Activated naive CD4-positive, alpha-beta T cell (primary cell): ENCODE measurements at places on chromosomes 12 and 14.

DNA sequence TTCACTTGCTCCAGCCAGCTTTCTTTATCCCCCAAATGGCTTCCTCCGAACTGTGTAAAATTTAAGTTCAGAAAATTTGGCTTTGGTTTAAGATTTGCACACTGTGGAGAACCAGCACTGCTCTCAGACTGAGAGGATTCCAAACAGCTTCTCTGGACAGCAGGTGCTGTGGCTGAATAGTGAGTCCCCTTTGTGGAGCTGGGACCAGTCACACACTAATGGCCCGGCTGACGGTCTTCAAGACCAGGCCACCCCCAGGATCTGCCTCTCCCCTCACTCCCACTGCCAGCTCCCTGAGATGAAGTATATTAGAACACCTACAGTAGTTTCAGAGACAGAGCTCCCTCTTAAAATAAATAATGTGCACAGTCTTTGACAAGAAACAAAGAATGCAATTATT, 267.3 kb downstream of the BCAT1 start:
- no peak for DNase-seq

- DNase-seq, result no peak
Measured at GRCh38 chr12:84073401-84073800, 839.2 kb downstream of the SLC6A15 start.

DNA sequence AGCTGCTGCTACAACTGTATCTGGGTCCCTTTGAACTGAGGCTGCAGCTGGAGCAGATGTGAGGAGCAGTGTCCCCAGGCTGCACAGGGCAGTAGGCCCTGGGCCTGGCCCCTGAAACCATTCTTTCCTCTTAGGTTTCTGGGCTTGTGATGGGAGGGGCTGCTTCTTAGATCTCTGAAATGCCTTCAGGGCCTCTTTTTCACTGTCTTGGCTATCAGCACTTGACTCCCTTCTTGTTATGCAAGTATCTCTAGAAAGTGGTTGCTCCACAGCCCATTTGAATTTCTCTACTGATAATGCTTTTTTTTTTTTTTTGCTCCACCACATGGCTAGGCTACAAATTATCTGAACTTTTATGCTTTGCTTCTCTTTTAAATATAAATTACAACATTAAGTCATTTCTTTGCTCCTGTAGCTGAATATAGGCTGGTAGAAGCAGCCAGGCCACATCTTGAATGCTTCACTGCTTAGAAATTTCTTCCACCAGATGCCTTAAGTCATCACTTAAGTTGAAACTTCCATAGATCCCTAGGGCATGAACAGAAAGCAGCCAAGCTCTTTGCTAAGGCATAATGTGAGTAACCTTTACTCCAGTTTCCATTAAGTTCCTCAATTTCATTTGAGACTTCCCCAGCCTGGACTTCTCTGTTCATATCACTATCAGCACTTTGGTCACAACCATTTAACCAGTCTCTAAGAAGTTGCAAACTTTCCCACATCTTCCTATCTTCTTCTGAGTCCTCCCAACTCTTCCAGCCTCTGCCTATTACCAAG, 41.1 kb downstream of the ACSM4 start:
- no peak for DNase-seq

DNA sequence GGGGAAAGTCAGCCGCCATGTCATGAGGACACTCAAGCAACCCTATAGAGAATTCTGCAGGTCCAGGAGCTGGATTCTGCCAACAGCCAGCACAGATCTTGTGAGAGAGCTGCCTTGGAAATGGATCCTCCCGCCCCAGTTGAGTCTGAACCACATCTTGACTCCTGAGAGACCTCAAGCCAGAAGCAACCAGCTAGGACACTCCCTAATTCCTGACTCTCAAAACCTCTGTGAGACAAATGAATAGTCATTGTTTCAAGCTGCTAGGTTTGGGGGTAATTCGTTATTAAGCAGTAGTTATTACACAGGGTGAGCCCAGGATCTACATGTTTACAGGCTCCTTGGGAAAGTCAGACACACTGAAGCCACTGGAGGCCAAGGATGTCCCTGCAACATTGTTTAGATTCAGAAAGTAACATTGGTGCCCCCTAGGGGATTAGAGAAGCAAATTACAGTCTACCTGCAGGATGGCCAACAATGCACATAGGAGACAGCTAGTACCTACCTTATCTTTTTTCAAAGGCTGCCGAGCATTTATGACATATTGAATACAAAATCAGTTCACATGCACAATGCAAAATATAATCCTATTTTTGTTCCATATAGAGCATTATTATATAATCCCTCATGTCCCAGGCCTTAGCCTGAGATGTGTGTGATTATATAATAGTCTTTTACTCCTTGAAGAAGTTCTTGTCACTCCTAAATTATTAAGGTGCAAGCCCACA, 57.9 kb upstream of the FICD start:
- DNase-seq, result no peak

GRCh38 chr14:41950428-41951151, 343.9 kb downstream of the LRFN5 start:
- no peak for DNase-seq

- DNase-seq, result no peak
Measured at GRCh38 chr14:96821501-96821900, 24.3 kb downstream of the VRK1 start.

- DNase-seq, result no peak
Measured at GRCh38 chr14:53952533-53952932, 4.1 kb downstream of the BMP4 start.

DNA sequence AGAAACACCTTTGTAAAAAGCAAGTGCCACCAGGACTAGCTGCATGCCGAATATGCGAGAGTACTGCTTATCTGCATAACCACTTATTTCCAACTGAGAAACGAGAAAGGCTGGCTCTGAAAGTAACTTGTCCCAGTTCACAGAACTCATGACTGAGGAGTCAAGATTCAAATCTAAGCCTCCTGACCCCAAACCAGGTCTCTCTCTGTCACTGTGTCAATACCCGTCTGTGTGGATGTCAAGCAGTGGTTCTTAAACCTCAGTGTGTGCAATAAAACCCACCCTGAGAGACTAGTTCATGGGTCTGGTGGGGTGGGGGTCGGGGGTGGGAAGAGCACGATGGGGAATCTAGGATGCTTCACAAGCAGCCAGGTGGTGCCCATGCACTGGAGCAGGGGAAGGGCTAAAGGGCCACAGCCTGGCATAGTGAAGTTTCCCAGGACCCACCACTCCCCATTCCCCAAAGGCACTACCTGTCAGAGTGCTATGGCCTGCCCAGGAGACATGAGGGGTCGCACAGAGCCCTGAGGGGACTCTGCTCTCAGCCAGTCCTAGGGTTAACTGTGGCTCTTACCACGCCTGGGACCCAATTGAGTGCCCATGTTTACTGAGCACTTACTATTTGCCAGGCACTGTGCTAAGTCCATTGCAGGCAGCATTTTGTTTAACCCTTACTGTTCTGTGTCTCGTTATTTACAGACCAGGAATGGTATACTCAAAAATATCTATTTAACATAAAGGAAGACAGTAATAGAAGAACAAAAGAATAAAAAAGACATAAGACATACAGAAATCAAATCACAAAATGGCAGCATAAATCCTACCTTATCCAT, 33.4 kb upstream of the PNMA1 start:
- DNase-seq, result no peak

DNA sequence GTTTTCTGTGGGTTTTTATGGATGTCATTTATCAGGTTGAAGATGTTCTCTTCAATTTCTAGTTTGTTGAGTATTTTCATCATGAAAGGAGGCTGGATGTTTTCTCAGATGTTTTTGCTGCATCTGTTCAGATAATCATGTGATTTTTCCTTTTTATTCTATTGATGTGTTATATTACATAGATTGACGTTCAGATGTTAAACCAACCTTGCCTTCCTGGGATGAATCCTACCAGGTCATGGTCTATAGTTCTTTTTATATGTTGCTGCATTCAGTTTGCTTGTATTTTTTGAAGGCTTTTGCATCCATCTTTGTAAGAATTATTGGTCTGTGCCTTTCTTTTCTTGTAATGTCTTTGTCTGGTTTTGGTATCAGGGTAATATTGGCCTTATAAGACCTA, 43.9 kb upstream of the LYZ start:
- DNase-seq, result no peak

- DNase-seq, result no peak
Measured at GRCh38 chr12:12885096-12885792, 6.1 kb upstream of the GPRC5A start.

- DNase-seq, result no peak
Measured at GRCh38 chr12:120321382-120322202, 6.0 kb downstream of the PLA2G1B start.

- DNase-seq, result no peak
Measured at GRCh38 chr12:120757226-120757742, 31.7 kb downstream of the ACADS start.

- DNase-seq, result no peak
Measured at GRCh38 chr12:13799574-13799973, 181.8 kb downstream of the GRIN2B start.

- no peak for DNase-seq
Measured at GRCh38 chr14:52094546-52095271, 25.9 kb upstream of the NID2 start.

DNA sequence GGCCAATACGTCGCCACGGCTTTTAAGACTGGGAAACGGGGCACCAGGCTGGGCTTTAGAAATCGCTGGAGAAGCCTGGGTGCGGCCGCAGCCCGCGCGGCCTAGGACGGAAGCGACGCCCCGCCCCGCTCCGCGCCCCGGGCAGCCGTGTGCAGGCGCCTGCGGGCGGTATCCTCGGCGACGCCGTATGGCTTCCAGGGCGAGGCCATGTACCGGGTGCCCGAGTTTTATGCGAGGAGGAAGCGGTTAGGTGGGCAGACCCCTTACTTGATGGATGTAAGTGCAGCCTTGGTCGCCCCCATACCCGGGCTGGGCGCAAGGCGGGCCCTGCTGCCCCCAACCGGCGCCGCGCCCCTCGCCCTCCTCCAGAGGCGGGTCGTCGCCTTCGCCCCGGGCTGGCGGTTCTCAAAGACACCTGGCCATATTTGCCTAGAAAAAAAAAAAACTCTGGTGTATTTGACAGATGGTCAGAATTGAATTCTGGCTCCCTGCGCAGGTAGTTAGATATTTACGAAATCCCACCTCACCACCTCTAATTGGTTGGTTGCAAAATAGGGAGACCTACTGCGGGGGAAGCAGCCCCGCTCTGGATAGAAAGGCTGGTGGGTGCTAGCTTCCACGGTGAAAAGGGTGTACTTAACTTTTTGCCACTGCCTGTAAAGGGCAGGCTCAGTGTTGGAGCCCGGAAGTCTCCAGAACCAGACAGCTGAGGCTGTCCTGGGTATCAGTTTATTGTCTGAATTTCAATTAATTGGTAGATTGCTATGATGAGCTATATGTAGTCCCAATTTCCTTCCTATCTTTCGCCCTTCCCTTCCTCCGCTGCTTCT, at the start of gene PPP1R36:
Gene PPP1R36, plus strand, starts transcription at position 171 of the 830 bp plus-strand sequence. Its CDS starts 37 bp downstream, at position 208.
- DNase-seq, result no peak

DNA sequence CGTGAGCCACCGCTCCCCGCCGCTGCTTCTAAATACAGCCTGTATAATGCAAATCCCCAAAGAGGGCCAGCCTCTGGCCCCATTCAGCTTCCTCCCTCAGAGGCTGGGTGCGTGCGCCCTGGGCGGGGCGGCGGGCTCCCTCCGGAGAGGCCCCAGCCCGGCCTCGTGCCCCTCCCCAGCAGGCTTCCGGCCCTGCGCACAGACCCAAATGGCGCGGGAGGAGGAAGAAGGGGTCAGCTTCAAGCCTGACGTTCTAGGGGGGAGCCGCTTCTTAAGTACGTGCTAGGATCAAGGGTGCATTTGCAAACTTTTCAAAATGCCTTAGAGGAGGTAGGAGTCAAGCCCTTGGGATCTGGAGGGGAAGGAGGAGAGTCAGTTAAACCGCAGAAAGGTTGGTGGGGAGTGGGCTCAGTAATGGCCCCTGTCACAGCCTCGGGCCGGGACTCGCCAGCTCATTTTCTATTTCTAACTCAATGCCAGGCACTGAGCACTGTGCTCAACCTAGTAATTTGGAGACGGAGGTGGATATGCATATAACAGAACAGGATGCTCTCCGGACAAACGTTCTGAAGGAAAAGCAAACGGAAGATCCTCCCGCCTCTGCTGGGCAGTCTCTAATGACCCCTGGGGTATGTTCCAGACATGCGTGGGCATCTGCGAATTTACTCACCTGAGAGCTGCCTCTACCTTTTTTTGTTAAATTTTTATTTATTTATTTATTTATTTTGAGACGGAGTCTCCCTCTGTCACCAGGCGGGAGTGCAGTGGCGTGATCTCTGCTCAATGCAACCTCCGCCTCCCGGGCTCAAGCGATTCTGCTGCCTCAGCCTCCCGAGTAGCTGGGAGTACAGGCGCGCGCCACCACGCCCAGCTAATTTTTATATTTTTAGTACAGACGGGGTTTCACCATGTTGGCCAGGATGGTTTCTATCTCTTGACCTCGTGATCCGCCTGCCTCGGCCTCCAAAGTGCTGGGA, 32.3 kb downstream of the NINJ2 start:
- peak; percentile 38 for DNase-seq

GRCh38 chr14:92507174-92507768, 6.3 kb upstream of the RIN3 start:
- DNase-seq, result no peak

GRCh38 chr12:14849661-14850060, 6.3 kb upstream of the ART4 start:
- no peak for DNase-seq

GRCh38 chr12:46963977-46964971, 115.1 kb upstream of the PCED1B start:
- DNase-seq, result no peak

DNA sequence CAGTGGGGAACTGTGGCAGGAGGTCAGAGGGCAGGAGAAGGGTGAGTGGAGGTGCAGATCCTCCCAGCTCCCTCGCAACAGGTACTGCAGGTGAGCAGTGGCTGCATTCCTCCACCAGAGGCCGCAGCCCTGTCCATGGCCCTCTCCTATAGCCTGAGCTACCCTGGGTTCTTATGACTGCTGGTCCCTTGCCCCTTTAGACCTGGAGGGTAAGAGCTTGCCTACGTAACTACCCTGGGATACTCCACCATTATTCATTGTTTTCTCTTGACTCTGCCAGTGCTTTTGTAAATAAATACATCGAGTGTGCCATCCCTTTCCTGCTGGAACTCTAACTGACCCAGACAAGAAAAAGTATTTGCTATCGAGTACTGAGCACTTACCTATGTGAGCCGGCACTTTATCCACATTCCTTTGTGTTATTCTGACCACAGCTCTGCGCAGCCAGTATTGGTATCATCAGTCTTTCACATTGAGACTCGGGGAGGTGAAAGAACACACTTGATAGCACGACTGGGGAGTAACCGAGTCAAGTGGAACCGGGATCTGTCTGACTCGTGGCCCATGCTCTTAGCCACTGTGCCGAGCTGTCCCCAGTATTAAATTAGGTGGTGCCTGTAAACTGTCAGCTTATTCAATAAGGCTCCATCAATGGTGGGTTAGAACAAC, 38.5 kb downstream of the LTBP2 start:
- no peak for DNase-seq

DNA sequence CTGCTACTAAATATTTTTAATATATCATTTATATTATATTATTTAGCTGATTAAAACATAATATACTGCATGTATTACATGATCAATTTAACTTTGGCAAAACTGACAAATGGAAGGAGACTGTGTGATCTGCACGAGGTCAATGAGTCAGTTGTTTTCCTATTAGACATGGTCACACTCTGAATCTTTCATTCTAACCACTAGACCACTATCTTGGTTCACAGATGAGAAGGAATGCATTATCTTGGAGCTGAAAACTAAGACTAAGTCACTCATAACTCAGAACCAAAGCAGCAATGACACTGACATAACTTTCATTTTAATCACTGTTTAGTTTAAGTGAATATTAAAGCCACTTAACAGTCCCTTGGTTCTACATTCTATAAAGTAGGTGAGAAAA, 37.4 kb downstream of the GNPTAB start:
- DNase-seq, result no peak
